Eye (tissue), 1 donor: ENCODE measurements at places on chromosomes 7 and 10.
A peak's percentile ranks its signal among the peaks of the same experiment; 100 is the strongest.

DNA sequence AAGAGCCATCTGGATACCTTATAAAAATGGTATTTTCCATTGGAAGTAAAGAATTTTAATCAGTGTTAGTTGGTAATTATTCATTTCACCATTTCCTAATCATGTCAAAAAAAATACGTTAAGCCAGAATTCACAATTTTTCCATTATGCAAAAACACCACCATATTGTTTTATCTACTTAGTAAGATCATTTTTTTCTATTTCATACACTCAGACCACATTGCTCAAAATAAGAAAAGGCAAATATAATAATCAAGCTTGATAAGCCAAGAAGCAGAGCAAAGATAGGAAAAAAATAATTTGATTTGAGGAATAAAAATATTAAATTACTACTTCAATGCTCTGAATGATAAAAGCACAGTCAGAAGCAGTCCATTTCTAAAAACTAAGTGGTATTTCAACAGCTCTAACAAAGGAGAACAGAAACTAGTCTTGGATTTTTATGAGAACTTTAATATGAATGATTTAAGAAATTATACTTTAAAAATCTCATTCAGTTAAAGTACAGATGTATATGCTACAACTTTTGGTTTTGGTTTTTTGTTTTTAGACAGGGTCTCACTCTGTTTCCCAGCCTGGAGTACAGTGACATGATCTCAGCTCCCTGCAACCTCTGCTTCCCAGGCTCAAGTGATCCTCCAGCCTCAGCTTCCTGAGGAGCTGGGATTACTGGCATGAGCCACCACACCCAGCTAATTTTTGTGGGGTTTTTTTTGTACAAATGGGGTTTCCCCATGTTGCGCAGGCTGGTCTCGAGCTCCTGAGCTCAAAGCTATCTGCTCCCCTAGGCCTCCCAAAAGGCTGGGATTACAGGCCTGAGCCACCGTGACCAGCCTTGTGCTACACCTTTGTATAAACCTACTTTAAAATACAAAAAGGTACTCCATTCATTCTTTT, 46.6 kb downstream of the LRRN3 start:
- no peak for DNase-seq

- peak; percentile 97 for DNase-seq
Observed at GRCh38 chr10:21720090-21720489, 186.1 kb downstream of the MLLT10 start.

DNA sequence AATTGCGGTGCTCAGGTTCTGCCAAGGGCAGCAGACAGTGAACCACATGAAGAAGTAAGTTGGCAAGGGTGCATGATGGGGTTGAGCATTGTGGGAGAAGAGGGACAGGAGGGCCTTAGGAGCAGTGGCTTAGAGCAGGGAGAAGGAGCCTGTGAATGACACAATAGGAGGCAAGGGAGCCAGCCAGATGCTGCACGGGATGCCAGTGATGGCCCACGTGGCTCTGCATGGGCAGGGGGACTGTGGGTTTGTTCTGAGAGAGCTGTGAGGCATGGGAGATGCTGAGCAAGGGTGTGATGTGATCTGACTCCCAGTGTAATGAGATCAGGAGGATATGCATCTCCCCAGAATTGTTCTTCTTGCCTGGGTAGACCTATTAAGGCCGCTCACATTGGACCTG, 60.9 kb downstream of the C10orf90 start:
- DNase-seq: no peak

DNA sequence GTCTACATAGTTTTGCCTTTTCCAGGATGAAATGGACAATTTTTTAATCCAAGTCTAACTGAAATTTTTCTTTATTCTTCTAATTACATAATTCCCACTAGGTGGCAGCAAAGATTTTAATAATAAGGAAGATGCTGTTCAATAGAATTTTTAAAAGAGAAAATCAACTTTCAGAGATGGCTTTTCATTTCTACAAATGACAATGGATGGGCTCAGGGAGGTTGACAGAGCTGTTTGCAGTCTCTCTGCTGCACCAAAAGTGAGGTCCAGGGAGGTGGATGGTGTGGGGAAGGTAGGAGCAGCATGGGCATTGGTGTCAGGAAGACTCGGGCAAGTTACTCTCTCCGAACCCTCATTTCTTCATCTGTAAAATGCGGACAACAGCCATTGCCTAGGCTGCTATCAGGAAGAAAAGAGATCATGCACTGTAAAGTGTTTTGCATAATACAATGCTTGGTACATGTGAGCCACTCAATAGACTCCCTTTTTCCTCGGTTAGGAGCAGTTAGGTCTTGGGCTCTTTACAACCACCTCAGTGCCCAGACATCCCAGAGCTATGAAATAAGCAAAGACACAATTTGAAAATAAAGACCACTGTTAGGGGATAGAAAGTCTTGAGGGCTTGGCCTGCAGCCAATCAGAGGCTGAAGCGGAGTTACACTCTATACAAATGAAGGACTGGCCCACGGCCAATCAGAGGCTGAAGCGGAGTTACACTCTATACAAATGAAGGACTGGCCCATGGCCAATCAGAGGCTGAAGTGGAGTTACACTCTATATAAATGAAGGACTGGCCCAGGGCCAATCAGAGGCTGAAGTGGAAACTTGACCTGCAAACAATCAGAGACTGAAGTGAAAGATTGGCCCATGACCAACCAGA, 107.1 kb downstream of the ABLIM1 start:
- peak; percentile 66 for DNase-seq
